Activated CD4-positive, alpha-beta T cell treated with anti-CD3 and anti-CD28 coated beads, Interleukin-2, amount 50 U/mL, for 4 hours (primary cell): ENCODE measurements at places on chromosomes 6 and 20.

- DNase-seq = no peak
Measured at GRCh38 chr20:32144898-32145662, 35.6 kb downstream of the TM9SF4 start.

- no peak for DNase-seq
Measured at GRCh38 chr6:127967708-127968107, 66.8 kb upstream of the THEMIS start.

GRCh38 chr6:3450888-3451287 lies 6.0 kb downstream of the SLC22A23 start:
- no peak for DNase-seq

DNA sequence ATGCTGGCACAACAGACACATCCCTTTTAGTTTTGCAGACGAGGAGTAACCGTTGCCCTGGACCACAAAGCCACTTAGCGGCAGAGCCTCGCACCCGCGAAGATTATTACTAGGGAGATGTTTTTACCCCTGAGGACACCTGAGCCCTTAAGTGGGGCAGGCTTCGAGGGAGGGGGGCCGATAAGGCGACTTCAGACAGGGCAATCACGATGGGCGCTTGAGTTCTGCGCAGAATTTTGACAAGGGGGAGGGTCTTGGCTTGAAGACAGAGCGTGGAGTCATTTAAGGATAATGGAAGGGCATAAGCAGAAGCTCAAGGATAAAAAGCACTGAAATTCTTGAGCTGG lies 650 bp upstream of the TTK start:
- DNase-seq = peak; percentile 6

DNA sequence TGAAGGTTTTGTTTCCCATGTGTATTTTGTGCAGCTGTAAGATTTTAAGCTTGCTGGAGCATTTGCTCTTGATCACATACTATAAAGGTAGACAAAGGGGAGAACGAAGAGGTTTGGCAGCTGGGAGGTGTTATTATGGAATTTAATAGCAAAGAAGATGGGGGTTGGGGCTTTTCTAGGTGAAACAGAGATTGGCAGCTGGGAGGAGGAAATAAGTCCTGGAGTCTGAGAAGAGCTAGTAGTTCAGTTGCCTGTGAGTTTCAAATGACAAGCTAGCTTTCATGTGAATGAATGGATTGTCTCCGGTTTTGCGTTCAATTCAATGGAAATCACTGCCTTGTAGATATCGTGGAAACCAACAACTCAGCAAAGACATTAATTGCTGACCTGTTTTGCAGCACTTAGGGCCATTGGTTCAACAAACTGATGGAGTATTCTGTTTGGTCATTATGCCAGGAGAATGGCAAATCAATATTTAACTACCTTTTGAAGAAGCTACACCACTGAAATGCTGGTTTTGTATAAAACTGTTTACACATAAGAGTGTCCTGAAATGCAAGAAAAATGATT lies 38.1 kb upstream of the FLRT3 start:
- no peak for DNase-seq

GRCh38 chr6:131778169-131778568 lies 29.7 kb upstream of the ENPP1 start:
- DNase-seq = no peak

DNA sequence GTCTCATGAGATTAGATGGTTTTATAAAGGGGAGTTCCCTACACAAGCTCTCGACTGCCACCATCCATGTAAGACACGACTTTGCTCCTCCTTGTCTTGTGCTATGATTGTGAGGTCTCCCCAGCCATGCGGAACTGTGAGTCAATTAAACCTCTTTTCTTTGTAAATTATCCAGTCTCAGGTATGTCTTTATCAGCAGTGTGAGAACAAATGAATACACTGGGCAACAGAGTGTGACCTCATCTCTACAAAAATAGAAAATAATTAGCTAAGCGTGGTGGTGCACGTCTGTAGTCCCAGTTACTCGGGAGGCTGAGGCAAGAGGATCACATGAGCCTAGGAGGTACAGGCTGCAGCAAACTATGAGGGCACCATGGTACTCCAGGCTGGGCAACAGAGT lies 51.3 kb downstream of the MDN1 start:
- DNase-seq = no peak

DNA sequence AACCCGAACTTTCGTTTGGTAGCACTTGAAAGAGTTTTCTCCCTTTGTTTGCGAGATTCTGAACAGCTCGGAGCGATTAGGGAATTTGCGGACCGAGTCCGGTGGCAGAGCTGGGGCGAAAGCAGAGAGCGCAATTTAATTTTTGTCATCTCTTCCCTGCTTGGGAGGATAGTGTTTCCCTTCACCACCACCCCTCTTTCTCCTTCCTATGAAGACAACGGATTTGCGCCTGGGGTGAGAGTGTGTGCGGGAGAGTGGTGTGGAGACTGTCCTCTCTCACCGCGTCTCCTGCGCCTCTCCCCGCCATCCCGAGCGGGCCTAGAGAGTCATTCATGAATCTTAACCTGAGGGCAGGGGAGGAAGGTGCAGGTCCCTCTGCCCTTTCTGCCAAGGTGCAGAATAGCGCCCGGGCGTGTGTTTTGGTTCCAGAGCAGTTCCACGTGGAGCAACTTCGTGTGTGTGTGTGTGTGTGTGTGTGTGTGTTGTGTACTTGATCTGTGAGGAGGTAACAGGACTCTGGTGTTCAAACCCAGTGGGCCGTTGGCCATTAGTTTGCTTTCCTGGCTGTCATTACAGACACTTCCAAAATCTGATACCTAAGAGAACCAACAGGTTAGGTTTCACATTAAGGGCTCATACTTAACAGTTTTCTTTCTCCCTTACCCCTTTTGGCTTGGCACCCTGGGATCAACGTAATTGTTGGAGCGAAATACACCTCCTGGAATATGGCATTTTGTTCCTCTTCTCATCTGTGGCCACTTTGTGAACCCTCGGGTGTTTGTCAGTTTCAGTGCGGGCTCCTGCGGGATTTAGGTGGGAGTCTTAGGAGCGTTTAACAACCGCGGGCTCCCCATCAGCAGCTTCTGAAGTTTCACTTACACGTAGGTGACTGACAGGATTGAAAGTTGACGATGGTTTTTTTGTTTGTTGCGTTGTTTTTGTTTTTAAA lies 1.8 kb downstream of the EYA4 start:
- DNase-seq = no peak

- DNase-seq = no peak
Measured at GRCh38 chr20:24470746-24471582, 1.5 kb downstream of the SYNDIG1 start.

DNA sequence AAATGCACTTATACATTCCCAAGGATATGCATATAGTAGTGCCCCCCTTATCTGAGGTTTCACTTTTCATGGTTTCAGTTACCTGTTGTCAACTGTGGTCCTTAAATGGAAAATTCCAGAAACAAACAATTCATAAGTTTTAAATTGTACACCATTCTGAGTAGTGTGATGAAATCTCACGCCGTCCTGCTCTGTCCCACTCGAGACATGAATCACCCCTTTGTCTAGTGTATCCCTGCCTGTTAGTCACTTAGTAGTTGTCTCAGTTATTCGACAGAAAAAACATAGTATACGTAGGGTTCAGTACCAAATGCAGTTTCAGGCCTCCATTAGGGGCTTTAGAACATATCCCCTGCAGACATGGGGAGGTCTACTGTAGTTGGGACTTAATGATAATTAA lies 57.0 kb downstream of the MAP1LC3A start:
- DNase-seq = no peak
